ENCODE measurements at places on chromosomes 3 and 15. TPM values are rescaled to one million over a fixed set of nuclear protein-coding genes. Genes with fewer than 3 reads are reported as not detected.

DNA sequence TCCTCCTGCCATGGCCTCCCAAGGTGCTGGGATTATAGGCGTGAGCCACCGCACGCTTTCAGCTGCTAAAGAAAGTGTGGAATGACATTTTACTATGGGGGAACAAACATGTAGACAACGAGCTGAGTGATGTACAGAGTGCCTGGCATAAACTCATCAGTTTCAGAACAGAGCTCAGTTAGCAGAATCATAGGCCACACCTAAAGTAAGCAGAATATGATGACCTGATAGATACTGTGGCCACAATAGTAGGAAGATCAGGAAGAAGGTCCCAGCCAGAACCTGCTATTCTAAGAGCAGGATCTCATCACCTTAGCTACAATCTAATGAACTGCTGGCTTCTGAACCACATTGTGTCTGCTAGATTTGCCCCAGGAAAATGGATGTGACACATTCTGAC is 158.3 kb downstream of the TPRG1 start:
- DNase-seq = no peak

- no peak for DNase-seq
Measured at GRCh38 chr15:34759347-34759746, 4.5 kb upstream of the GJD2 start.

SNX22 gene
- 1.5 TPM for polyA plus RNA-seq

DNA sequence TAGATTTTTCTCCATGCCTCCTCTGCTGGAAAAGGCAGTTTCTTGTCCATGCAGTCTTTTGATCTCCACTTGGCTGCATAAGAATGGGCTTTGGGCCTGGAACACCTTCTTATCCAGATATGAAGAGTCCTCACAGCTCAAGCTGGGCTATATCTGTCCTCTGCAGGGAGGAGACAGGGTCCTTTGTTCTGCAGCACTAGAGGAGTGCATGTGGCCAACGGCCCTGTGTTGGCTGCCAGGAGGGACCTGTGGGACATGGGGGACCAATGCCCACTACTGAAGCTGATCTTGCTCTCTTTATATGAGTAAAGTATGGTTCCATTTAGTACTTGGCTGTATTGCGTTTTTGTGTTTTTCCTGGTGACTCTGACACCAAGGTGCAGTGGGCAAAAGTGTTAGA is 157.3 kb upstream of the ABI3BP start:
- DNase-seq = no peak

- peak; percentile 21 for DNase-seq
Measured at GRCh38 chr3:143668924-143669790, 179.1 kb downstream of the SLC9A9 start.

- DNase-seq = no peak
Measured at GRCh38 chr3:126356373-126357264, 589 bp downstream of the KLF15 start.

KBTBD13 gene
- 2.3 TPM for polyA plus RNA-seq

Measured in muscle of back (tissue), 13 donors.